ENCODE measurements at places on chromosomes 4 and X. TPM values are rescaled to one million over a fixed set of nuclear protein-coding genes. Genes with fewer than 3 reads are reported as not detected.

DNA sequence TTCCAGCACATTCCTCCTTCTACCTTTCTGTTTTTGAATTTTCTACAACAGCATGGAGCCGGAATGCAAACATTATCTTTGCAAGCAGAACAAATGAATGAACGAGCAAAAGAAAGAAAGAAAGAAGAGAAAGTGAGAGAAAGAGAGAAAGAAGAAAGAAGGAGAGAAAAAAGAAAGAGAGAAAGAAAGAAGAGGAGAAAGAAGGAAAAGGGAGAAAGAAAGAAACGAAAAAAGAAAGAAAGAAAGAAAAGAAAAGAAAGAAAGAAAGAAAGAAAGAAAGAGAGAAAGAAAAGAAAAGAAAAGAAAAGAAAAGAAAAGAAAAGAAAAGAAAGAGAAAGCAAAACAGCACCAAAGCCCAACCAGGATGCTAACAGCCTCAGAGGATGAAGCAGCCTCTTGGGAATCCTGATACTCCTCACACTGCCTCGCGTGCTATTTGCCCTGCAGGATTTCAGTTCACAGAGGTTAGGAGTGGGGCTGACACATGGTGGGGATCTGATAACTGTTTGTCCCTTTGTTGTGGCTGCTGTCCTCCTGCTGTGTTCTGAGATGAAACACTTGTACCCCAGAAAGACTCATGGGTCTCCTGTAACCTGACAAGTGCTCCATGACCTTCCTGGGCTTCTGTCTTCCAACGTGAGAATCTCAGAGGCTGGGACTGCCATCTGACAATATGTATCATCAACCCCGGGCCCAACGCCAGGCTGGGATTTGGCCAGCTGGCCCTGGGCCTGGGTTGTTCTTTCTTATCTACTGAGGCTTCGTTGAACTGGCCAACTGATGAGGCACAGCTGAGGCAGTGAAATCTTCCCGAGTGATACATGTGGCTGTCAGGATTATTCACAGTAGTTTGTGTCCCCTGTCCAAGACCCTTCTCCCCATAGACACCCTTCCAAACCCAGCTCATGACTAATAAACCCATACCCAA is 61.0 kb downstream of the SEPSECS start:
- H3K36me3 ChIP-seq: no peaks in the 10 kb centered on the region
- no peak overlapping the region for H3K4me3 ChIP-seq
- H3K4me1 ChIP-seq: no peaks in the 10 kb centered on the region
- H3K27me3 ChIP-seq: no peaks in the 10 kb centered on the region
- DNase-seq: peak; percentile 30

NWD2 gene
- not detected for total RNA-seq

DNA sequence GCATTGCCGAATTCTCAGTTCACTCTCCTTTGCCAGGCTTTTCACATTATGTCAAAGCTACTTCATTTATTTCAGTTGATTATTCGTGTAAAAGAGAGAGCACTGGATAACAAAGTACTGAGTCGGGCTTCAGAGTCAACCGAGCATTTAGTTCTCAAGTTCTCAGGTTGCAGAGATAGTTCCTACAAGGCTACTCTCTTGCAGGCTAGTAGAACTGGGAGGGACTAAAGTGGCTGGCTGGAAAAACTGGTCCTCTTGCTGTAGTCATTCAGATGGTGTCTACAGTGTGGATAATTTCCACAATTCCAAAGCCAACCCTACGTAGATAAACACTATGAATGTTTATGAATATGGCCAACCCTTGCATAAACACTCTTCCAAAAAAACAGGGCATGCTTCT is 4.6 kb upstream of the CCNG2 start:
- H3K4me1 ChIP-seq: peaks cover 5% of the 10 kb centered on the region
- H3K4me3 ChIP-seq: no peak overlapping the region

GRCh38 chr4:79472693-79473438 is 64.8 kb upstream of the GK2 start:
- H3K27me3 ChIP-seq: no peaks in the 10 kb centered on the region
- no peak for DNase-seq
- no peaks in the 10 kb centered on the region for H3K36me3 ChIP-seq
- no peaks in the 10 kb centered on the region for H3K4me1 ChIP-seq
- H3K27ac ChIP-seq: no peak overlapping the region

P2RY4 gene
- total RNA-seq: 0.40 TPM

Measured in upper lobe of left lung (tissue), 6 donors.